ENCODE measurements at places on chromosomes 2 and 18.

- no peak for DNase-seq
These were observed 264.3 kb downstream of the PTGR3 start for GRCh38 chr18:74944676-74945075.

- no peak for DNase-seq
These were observed 90.1 kb downstream of the ACKR3 start for GRCh38 chr2:236659758-236660150.

DNA sequence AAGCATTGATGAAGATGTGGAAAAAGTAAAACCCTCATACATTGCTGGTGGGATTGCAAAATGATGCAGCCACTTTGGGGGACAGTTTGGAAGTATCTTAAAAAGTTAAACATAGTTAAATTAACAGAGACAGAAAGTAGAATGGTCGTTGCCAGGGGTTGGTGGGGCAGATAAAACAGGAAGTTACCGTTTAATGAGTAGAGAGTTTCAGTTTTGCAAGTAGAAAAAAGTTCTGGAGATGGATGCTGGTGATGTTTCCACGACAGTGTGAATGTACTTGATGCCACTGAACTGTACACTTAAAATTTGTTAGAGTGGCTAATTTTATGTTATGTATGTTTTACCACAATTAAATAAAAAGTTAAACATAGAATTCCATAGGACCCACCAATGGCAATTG lies 44.5 kb upstream of the EGR4 start:
- DNase-seq, result no peak

DNA sequence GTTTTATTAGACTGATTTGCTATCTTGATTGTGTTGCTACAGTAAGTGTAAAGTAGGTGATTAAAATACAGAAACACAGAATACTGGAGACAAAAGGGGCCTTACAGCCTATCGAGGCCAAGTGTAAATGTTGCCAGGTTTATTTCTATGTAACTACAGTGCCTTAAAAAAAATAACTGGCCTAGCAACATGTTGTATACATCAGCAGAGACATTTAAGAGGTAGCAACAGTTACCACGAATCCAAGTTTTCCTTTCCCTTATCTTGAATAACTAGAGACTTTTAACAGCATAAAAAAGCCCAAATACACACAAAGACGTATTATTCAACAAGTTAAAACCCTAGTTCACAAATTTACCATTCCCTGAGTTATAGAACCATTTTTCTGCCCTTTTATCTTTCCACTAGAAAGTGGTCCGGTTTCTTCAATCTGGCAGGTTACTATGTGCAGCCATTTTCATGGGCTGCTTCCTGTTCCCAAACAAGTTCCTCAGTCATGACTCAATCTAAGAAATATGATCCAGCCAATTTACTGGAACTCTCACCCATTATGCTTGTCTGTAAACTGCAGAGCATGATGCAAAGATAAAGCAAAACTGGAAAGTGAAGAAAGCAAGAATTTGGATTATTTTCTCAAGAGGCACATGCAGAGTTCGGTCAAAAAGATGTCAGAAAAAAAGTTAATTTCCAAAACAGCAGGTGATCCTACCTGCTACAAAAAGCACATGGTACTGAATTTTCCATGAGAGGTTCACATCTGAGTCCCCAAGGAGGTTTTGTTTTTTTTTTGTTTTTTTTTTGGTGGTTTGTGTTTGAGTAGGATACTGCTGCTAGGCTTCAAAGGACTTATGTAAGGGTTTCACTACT lies 22.2 kb downstream of the NFE2L2 start:
- no peak for DNase-seq

DNA sequence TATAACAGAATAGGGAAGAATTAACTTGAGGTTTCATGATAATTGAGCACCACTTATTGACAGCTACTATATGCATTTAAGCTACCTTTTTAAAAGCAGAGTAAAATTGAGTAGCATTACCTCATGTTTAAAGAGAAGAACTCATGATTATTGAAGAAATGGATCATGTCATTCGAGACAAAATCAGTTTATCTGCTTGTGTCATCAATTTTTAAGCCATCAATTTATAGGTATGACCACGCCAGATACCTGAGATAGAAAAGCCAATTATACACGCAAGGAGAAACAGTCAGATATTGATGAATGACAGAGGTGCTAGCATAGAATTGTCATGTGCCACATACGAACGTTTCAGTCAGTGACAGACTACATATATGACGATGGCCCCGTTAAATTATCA lies 28.4 kb downstream of the DSG2 start:
- DNase-seq, result no peak

- DNase-seq, result no peak
These were observed 15.9 kb upstream of the GREB1 start for GRCh38 chr2:11517906-11518305.

- DNase-seq, result no peak
These were observed 5.1 kb downstream of the CHPF start for GRCh38 chr2:219538504-219538951.

- DNase-seq, result no peak
These were observed 303.9 kb downstream of the CPS1 start for GRCh38 chr2:210860276-210860675.

DNA sequence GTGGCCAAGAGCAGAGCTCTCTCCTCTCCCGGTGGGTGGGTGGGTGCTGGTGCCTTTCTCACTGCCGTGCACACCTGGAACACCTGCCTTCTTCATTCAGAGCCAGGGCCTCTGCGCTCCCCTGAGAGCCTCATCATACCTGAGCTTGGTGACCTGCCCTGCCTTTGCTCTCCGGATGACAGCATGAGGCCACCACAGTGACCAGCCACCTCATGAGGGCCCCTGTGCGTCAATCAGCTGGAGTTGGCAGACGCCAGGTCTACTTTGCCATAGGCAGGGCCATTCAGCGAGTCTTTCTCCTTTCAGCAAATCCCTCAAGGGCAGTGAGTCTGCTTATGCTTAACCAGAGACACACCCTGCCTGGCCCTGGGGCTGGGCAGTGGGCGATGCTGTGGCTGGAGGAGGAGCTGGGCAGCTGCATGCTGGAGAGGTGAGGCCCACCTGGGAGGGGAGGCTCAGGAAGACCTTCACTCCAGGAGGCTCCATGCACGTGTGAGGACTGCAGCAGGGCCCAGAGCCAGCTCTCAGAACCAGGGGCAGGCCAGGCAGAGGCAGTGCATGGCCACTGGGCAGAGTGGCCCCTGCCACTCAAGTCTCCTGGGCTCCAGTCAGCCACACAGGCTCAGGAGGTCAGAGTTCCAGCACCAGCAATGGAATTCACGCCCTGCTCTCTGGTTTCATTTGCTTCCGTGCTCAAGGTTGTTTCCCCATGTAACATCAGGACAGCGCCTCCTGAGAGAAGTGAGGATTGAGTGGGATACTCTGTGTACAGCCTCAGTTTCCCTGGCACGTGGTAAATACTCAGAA lies 417.5 kb upstream of the MYT1L start:
- no peak for DNase-seq

DNA sequence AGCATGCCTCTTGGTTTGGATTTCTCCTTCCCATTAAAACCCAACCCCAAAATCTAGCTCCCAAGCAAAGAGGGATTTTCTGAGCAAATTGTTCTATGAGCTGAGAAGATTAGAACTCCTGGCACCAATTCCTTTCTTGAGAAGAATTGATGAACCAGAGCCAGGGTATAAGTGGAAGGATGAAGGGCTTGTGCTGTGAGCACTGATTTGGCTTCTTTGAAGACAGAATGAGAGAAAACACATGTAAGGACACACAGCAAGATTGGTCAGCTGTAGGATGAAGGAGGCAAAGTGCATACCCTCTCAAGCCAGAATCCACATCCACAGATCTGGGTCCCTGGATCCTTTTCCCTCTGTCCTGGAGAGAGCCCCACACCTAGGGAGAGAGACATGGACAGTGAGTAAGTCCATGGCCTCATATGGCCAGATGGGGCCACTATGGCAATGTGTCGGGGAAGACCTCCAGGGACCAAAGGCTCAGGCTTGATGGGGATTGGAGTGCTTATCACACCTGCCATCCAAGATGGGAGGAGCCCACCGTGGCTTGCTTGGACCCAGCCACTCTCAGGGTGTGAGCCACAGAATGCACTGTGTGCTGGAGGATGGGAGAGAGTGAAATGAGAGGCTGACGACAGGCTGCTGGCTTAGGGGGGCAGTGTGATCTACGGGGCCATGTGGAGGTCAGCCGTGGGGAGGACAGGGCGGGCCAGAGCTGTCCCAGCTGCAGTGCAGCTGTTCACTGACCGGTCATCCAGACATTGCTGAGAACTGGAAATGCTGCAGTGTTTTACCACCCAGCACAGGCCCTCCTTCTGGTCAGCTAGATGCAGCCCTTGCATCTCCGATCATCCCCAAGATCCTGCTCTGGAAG lies 339.8 kb downstream of the CYP26B1 start:
- no peak for DNase-seq

DNA sequence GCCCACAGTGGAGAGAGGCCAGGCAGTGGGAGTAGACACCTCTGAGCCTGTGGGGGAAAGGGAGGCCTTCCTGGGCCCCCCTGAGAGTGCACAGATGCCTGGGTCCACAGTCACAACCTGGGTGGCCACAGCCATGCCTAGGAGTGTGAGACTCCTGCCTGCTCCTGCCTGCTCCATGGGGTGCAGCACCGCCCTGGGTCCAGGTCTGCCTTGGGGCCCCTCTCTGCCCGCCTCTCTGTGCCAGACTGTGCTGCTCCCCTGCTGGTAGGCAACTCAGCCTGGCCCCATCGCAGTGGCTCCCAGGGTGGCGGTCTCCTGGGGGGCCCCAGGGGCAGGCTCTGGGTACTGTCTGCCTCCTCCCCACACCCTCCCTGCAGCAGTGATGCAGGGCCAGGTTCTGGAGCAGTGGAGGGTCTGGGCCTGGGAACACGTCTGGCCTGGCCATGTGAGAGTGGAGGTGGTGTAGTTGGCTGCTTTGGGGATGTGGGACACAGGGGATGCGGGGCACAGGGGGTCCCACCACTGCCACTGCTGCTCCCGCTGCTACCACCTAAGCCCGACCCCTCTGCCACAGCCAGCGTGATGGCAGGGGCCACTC lies 60.1 kb upstream of the DLX2 start:
- no peak for DNase-seq

DNA sequence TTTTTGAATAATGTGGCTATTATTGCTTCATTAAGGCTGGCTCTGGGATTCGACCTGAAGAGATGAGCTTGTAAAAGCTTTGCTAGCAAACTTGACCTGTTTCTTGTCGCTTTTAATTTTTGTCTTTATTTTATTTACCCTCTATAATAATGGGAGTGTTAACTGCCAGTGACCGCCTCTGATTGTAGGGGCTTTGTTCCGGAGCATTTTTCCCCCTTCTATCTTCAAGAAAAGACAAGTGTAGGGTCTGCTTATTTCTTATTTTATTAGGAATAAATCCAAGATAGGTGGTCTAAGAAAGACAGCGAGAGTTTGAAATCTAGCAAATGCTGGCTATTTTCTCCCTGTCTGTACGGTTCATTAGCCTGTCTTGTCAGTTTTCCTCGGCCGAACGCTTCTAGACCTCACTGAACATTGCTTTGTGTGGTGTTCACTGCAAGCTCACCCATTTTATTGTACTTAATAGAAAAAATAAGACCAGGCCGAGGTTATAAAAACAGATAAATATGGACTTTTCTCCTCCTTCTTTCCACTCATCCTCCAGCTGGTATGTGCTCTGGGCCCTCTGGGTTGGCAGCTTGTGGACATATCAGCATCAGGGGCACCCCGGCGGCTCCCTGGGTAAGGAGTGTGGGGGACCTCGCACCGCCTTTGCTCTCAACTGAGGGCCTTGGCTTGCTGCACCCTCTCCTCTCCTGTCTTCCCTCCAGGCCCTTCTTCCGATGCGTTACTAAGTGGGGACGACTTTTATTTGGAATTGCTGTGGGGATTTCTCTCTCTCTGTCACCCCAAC lies 8.5 kb downstream of the MEIS1 start:
- no peak for DNase-seq

DNA sequence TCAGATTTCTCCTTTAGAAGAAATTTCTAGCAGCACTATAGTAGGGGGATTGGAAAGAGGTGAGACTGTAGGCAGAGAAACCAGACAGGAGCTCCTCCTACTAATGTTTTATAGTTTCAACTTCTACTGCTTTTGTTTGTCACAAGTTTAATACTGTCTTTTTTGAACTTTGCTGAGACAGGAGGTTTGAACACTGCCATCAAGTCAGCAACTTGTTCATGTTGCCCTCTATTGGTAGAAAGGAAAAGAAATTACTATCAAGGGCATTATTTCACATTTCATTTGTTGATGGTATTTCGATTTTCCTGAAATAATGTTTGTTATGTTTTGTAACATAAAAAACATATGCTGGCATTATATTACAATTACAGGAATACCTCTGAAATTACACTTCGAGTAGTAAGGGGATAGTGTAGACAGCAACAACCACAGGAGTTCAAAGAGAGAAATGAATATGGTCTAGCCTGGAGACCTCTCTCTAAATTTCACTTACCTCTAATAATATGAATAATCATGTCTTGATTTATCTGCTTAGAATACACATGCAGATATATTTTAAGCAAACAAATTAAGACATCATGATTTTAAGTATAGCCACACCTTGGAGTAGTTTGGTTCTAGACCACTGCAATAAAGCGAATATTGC lies 12.4 kb upstream of the CCDC88A start:
- DNase-seq, result no peak

- DNase-seq, result no peak
These were observed 302.5 kb downstream of the PIEZO2 start for GRCh38 chr18:10846657-10847407.

DNA sequence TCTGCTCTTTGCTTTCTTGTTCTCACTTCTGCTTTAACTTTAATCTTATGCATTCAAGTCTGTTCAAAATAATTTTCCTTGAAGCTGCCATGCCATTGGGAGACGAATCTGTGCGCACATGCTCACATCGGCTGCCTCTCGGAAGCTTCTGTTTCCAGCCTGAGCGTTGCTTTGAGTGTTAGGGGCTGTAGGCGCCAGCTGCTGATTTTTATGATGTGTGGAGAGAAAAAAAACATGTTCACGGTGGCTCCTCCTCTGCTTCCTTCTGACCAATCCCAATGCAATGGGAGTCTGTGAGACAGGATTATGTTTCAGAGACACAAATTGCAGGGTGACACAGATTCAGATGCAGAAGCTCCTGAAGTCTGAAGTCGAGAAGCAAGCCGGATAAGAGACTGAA lies at the start of gene MC4R:
Gene MC4R (minus strand): TSS at position 180 of the 400 bp plus-strand sequence. CDS start 426 bp downstream, outside the sequence.
- DNase-seq, result no peak

DNA sequence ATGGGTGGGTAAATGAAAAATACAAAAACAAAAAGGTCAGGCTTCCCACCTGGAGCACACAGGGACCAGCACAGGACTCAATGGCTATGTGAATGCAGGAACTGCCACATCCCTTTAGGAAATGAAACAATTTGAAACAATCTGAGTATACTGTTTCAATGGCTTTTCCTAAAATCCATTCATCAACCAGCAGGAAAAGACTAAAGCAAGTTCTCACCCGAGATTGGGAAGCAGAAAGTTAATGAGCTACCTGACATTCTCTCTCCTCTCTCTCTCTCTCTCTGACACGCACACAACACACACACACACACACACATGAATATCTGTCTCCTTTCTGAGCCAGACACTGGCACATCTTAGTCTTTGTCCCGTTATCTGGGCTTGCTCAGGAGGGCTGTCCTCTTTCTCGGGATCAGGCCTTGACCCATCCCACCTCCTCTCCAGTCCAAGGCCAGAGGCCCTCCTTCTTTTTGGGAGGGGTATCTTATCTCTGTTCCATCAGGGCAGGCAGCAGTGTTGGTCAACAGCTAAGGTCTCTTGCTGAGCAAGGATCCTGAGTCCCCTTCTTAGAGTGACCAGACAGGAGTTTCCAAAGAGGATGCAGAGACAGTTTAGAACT lies 11.6 kb upstream of the LRRFIP1 start:
- no peak for DNase-seq

- no peak for DNase-seq
These were observed 23.3 kb upstream of the CREB1 start for GRCh38 chr2:207506426-207506825.

GRCh38 chr2:18425210-18425703 lies 135.2 kb downstream of the RDH14 start:
- DNase-seq, result no peak
